Left lung (tissue), 14 donors: ENCODE measurements at places on chromosomes 5 and 9. TPM values are rescaled to one million over a fixed set of nuclear protein-coding genes. Genes with fewer than 3 reads are reported as not detected.

GRCh38 chr5:82975396-82975795 lies 101.8 kb downstream of the TMEM167A start:
- no peak for DNase-seq

GRCh38 chr5:55027595-55027994 lies 3.5 kb downstream of the GZMK start:
- no peak for DNase-seq

DNA sequence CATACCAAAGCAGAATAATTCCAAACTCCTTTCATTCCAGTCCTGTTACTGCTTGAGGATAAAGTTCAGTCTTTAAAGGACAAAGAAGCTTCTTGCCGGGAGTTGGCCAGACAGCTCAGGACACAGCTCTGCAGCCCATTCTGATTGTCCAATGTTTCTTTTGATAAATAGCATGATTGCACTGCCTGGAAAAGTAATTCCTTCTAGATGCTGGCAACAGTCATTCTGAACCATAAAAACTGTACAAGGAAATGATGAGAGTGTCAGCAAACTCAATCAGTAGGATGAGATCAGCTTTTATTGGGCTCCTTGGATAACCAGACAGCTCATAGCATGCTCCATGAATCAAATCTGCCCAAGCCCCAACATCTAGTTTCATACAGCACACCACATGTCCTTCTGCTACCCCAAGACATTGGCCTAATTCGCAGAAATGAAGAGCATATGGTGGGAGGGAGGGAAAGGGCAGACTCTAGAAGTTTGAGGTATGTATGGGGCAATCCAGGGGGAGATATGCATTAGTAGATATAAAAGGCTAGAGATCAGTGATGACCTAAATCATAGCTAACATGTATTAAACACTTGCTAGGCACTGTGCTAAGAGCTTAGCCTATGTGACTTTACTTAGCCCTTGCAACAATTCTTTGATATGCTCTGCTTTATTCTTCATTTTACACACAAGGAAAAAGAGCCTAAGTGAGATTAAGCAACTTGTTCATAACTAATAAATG lies 219.9 kb upstream of the NREP start:
- no peak for DNase-seq

DNA sequence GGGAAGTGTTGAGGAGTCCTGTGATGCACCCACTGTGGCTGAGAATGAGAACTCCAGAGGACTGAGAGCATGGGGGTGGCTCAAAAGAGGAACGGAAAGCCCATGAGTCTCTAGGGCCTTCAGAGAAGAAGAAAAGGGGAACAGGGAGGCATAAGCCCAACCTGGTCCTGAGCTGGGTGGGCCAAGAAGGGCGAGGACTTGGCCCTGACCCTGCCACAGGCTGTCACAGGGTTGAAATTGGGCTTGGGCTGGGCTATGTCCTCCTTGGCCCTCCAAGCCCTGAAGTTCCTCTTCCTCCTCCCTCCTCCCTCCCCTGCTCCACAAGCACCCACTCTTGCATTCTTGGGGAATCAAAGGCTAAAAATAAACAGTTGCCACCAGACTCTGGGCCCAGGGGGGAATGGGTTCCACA lies 49.3 kb upstream of the PPARGC1B start:
- no peak for DNase-seq

DNA sequence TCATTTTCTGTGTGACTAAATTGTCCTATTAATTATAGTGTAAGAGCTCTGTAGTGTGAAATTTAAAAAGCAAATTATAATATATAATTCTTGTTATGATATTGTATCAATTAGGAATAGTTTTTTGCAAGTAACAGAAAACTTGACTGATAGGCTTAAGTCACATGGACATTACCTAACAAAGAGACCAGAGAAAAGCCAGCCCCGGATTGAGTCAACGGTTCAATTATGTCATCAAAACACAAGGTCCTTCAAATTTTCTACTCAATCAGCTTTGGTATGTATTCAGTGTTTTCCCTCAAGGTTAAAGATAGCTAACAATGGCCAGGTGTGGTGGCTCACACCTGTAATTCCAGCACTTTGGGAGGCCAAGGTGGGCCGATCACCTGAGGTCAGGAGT lies 126.7 kb upstream of the PTGER4 start:
- DNase-seq, result no peak

GRCh38 chr5:16784843-16785791 lies 151.0 kb downstream of the MYO10 start:
- DNase-seq, result no peak

DNA sequence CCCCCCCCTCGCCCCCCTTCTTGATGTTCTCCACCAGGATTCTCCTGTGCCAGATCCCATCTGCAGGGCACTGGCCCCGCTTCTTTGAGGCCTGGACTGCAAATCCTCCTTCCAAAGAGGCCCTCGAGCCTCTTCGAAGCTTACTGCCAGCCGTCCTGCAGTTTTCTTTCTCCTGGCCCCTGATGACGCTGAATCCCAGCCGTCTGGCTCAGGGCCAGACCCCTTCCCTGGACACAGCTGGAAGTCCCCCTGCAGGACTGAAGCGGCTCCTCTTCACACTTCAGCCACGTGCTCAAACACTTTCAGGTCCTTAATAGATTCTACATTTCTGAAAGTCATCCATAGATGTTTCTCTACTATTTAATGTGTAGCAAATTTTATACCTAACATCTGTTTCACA lies 121.5 kb downstream of the EHMT1 start:
- no peak for DNase-seq

Gene SOX30
- 0.15 TPM for total RNA-seq

Gene ATOSB
- 30.9 TPM for total RNA-seq
